ENCODE measurements at places on chromosomes 6 and 20.

DNA sequence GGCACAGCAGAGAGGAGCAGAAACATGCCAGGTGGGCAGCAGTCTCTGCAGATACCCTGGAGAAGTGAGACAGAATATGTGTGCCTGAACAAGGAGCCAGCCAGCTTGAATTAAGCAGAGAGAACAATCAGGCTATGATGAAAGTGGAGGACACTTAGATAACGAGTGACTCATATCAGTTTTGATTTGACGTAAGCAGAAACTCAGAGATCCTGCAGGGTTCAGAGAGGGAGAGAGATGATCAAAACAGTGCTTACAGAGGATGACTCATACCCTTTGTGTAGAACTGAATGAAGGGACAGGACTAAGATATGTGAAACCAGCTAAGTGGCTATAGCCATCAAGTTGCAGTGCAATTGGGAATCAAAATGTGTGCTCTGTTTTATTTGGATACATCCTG lies 300.7 kb downstream of the TENT5A start:
- peak; percentile 96 for DNase-seq

DNA sequence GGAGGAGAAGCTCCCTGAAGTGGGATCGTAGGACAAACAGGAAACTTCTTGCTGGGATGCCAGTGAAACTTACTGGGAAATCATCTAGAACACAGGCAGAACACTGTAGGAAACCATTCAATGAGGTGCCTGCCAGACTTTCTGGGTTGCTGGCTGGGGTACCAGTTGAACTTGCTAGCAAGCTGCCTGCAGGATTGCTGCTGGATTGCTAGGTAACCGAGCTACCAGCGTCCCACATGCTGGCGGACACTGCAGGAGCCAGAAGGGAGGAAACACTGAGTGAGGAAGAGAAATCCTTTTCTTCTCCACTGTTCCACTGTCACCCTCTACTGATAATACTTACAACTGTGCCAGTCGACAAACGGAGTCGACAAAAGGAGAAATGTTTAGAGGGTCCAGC lies 91.3 kb upstream of the SLC35B3 start:
- DNase-seq, result no peak

- no peak for DNase-seq
Measured at GRCh38 chr6:51511081-51511480, 576.3 kb downstream of the PKHD1 start.

DNA sequence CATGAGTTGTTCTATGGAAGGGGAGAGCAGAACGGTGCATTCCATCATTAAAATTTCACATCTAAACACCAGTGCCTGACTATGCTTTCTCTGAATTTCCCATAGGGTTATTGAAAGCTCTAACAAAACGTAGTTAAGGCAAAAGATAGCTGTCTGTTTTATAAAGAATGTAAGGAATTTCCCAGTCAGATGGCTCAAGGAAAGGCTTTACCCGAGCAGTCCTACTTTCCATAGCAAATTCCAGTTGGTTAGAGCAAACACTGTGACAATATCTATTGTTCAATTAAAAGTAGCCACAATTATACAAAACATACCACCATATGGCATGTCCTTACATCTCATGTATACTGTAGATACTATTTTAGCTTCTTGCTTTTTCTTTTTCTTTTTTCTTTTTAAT lies 1059.5 kb upstream of the FLRT3 start:
- no peak for DNase-seq

DNA sequence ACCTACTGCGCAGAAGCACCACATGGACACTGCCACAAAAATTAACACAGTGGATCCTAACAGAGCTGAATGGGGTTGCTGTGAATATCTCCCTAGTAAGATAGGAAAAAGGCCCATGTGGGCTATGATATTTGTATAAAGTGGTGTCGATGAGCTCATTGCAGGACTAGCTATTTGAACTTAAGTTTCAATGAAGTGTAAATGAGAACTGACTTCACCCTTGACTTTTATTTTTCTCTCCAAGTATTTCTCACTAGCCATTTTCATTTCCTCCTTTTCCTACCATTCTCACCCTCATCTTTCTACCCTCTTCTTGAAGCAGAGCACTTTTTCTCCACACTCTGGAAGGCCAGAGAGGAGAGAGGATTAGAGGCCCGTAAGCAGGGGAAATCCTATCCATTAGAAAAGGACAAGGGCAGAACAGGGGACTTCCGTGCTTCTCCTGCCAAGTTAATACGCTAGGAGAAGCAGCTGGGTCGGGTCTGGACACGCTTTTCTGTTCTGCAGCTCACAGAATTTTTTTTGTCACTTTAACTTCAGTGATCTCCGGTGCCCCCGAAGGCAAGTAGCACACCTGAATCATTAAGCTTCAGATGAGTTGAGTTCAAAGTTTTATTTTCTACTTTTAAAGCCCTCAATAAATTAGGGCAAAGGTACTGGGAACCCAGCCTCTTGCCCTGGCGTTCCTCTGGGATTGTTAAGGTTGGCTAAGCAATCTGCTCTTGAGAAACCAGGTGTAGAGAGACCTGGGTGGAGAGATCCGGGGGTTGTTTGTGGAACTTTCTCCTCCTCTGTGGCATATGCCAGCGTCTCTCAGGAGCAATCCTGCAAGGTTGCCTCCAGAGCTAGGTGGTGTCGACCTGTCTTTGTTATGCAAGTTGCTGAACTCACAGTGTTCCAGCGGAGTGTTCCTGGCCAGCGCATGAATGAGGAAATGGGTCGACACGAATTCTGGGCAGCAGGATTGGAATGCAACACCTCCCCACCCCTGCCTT lies 56.2 kb upstream of the ARID1B start:
- no peak for DNase-seq

DNA sequence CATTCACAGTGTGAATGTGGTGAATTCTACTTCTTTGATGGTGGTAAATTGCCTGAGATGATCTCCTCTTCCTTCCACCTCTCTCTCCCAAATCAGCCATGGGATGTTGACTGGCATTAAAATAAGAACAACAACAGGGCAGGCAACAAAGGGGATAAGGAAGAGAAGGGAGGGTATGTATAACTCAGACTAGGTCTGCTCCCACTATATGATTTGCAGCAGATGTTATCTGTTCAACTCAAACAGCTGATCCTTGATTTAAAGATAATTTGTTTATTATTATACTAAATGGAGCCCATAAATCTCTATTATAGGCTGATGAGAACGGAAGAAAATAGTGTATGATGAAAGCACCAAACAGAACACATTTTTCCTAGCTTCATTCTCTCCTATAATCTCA lies 262.0 kb downstream of the BTBD3 start:
- DNase-seq, result no peak

DNA sequence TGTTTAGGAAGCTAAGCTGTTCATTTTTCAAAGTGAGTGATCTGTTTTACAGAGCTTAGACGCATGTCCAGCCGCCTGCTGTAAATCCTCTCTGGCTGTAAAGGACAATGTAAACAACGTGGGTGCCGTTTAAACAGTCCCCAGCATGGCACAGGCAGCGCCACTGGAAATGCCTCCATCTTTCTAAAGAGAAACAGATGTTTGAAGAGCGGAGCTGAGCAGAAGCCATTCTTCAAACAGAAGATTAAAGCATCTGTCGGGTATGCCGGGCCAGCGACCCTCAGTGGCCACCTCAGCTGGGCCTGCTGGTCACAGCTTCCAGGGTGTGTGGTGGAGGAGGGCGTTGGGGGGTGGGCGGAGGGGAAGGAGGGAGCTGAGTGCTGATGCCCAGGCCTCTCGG lies 138.6 kb downstream of the ERMARD start:
- DNase-seq, result no peak

- no peak for DNase-seq
Measured at GRCh38 chr20:47598911-47599744, 97.4 kb downstream of the NCOA3 start.

- DNase-seq, result no peak
Measured at GRCh38 chr6:20775981-20776380, 241.7 kb downstream of the CDKAL1 start.

- DNase-seq, result no peak
Measured at GRCh38 chr6:97009781-97010492, 85.4 kb downstream of the KLHL32 start.

GRCh38 chr6:36848658-36849441 lies 9.6 kb upstream of the CPNE5 start:
- no peak for DNase-seq

DNA sequence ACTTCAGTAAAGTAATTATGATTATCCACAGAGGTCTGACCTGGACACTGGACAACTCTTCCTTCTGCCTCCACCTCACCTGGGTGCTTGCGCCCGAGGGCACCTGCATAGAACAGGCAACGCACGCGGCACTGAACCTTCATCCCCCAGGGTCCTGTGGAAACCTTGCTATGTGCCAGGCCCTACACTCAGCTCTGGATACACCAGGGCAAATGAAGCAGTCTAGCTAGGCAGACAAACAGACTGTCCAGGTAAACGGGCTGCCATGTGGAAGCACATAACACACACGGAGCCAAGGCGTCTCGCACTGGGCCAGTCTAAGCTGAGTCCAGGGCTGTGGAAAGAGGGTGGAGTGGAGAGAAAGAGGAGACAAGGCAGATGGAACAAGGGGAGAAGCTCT lies 109.3 kb upstream of the AFDN start:
- no peak for DNase-seq

DNA sequence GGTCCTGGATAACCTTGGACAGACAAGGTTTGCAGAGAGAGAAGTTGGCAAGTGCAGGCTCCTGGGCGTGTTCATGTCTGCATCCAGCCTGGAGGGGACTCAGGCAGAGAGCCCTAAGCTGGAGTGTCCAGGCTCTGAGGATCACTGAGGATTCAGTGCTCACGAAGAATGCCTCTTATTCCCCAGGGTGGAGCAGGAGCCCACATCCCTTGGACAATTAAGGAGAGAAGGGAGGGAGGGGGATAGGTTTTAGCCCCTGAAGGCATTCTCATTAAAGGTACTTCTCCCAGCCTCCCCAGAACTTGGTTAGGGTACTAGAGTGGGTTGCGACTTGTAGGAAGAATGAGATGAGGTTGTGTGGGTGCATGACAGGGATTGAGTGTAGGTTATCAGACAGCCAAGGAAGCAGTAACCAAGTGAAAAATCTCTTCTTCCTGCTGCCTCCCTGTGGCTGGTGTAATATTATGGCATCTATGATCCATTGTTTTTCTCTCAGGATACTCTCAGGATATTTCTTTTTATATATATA lies 680 bp downstream of the HLA-DPB1 start:
- DNase-seq, result no peak
